NCI-H1092 treated with DMSO at 0.1 percent for 48 hours (cell line): ENCODE measurements at places on chromosomes 6 and 20.
A peak's percentile ranks its signal among the peaks of the same experiment; 100 is the strongest.

- DNase-seq = no peak
Measured at GRCh38 chr6:82381278-82381677, 17.7 kb downstream of the TPBG start.

DNA sequence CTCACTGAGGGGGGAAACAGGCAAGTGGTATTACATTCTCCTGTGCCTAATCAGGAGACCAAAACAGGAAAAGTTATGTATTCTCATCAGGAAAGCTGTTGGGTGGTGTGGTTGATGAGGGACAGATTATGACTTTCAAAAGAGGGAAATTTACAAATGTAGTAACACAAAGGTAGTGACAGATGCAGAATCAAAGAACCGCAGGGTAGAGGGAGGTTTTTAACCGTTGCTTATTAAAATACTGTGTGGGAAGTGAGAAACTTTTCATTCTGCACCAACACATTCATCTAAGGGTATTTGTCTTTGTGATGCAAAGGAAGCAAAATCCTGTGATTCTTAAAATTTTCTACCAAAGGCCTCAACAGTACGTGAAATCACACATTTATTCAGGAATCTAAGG is 288.2 kb upstream of the MAN1A1 start:
- no peak for DNase-seq

- no peak for DNase-seq
Measured at GRCh38 chr6:158374020-158374419, 61.8 kb downstream of the TULP4 start.

DNA sequence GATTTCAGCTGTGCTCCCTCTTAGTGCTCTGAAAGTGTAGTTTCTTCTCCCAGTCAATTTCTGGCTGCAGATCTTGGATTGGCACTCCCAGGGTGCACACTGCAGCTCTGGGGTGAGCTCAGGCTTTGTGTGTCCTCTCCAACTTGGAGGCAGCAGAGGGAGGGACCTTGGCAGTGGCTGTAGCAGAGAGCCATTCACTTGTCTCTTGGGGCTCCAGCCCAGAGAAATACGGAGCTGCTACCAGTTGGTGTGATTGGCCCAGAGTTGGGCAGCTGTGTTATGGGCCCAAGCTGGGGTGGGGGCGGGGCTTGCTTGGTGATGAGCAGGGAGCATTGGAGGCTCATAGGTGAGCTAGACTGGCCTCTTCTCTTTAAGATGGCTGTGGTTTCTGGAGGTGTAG is 65.9 kb downstream of the KLHL32 start:
- DNase-seq = no peak

- peak; percentile 6 for DNase-seq
Measured at GRCh38 chr6:70957284-70957617, 391 bp upstream of the B3GAT2 start.

- no peak for DNase-seq
Measured at GRCh38 chr20:39853636-39854035, 835.4 kb downstream of the MAFB start.

GRCh38 chr20:33176101-33176500 is 8.1 kb downstream of the BPIFA2 start:
- no peak for DNase-seq

DNA sequence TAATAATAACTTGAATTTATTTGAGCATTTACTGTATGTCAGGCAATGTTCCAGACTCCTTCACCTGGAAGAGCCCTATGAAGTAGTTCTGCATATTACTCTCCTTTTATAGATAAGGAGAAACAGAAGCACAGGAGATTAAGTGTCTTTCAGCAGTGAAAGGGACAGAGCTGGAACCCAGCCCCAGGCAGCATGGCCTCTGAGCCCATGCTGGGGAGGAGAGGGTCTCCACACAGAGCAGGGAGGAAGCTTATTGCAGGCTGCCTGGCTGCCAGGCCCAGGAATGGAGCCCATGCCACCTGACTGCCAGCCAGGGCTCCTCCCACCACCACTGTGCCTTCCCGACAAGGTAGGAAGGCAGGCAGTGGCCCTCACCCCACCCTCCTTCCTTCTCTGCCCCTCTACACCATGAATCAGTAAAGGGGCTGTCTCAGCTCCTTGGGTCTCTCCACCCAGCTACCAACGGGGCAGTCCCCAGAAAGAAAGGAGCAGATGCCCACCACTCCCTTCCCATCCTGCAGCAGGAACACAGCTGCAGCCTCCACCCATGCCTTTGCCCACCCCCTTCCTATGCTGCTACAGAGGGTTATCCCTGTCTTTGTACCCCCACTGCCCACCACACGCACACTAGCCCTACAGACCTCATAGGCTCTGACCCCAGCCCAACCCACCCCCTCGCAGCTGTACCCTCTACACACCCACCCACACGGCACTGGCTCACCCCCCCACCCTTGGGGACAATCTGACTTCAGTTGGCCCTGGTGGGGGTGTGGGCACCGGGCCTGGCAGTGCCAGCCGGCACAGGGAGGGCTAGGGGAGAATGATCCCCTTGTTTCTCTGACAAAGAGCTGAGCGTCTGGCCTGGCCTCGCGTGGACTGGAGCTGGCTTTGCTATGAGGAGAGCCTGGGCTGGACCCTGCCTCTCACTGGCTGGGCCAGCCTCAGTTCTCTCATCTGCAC is 41.8 kb downstream of the TFEB start:
- no peak for DNase-seq

DNA sequence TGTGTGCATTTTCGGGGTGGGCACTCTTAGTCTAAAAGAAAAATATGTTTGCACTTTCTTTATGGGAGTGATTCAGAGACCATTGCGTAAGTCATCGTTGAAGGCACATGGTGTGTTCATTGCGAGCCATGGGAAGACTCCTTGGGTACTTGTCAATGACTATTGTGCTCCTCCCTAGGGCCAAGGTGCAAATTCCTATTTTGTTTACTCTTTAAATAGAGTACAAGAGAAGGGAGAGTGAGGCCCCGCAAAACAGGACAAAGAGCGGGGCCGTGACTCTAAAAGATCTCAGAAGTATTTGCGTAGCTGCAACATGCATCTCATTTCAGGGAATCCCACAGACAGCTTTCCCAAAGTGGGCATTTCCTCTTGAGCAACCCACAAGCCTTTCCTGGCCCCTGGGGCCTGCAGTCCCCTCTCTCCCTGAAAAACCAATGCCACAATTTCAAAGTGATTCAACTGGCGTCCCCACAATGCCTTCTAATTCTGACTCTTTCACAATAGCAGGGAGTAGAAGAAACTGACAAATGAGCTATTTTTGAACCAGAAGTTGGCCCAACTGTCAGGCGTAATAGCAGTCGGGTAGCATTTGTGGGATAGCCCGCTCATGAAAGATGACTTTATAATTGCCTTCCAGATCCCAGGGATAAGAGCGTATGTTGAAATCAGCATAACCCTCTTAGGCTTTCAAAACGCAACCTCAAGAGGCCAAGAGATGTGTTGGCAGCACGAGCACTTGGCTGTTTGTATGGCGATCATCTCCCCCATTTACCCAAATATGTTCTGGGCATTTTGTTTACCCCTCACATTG is 277.9 kb upstream of the BMP2 start:
- peak; percentile 99 for DNase-seq

GRCh38 chr6:75291331-75291730 is 6.7 kb upstream of the TMEM30A start:
- DNase-seq = no peak

DNA sequence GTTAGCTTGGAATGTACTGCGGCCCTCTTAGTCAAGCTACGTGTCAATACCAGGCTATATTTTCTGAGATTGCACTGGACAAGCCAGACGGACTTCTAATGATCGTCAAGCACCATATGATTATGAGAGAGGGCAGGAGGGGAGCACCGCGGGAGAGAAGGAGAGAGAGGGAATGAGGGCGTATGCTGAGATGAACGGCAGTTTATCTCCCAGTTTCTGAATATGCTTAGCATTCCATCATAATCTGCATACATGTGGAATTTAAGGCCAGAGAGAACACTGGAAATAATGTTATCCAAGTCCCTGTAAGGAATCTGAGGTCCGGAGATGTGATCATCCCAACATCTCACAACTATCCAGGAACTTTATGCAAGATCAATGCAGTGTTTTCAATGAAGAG is 60.2 kb downstream of the BFSP1 start:
- DNase-seq = no peak

DNA sequence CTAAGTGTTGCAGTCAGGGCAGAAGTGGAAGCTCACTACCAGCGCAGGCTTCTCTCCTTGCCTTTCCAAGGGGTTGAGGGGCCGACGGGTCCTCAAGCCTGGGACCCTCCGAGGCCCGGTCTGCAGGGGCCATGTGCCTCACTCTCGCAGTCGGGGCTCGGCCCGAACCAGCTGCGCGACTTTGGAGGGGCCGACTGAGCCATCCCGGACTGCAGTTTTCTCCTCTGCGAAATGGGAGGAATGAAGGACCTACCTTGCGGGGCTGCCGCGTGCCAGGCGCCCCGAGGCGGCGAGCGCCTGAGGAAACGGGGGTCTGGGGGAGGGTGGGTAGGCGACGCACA is 5.6 kb downstream of the LZTS3 start:
- no peak for DNase-seq

GRCh38 chr6:42979523-42980177 is 669 bp upstream of the PEX6 start:
- DNase-seq = no peak

GRCh38 chr6:76435174-76435573 is 362.7 kb upstream of the IMPG1 start:
- DNase-seq = no peak
